ENCODE measurements at places on chromosomes 13 and 19. TPM values are rescaled to one million over a fixed set of nuclear protein-coding genes. Genes with fewer than 3 reads are reported as not detected.

DNA sequence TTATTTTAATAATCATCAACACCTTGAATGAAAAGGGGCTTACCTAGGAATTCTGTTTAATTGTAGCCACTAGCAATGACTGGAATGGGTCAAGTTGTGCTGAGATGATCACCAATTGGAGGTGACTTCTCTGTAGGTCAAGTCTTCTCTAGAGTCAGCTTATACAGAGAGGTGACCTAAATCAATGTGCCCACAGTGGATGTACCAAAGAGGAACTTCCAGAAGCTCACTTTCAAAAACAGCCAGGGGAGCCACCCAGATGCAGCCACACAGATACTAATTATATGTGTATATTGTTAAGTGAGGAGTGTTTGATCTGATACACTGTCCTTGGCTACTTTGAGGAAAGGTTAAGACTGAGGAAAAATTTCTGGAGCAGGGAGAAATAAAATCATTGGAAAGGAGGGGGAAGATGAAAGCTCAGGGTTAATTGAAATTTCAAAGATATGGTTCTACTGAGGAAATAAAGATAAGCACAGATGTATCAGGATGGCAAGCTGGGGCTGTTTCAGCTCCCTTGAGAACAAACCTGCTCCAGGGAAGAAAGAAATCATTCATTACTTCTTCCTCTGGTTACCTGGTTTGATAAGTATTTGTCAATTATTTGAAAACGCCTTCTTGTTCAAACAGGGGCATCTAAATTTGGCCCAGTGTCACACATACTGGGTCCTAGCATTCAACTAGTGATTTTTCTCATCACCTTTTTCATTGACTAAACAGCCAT, 5.1 kb downstream of the GPR183 start:
- H3K27me3 ChIP-seq = no peaks in the 10 kb centered on the region
- H3K4me3 ChIP-seq = no peak overlapping the region
- no peak overlapping the region for H3K27ac ChIP-seq
- peaks cover 7% of the 10 kb centered on the region for H3K4me1 ChIP-seq

GRCh38 chr19:12667731-12668302, 1.2 kb downstream of the WDR83 start:
- H3K27ac ChIP-seq = peak overlapping the region; percentile 99
- no peaks in the 10 kb centered on the region for H3K27me3 ChIP-seq
- no peak for DNase-seq
- no peak overlapping the region for H3K4me3 ChIP-seq
- no peaks in the 10 kb centered on the region for H3K36me3 ChIP-seq

GRCh38 chr19:14113762-14114414, 3.7 kb downstream of the PRKACA start:
- no peaks in the 10 kb centered on the region for H3K27me3 ChIP-seq
- peaks cover 16% of the 10 kb centered on the region for H3K4me1 ChIP-seq
- no peak overlapping the region for H3K27ac ChIP-seq
- peak; percentile 6 for DNase-seq
- H3K4me3 ChIP-seq = no peak overlapping the region

DNA sequence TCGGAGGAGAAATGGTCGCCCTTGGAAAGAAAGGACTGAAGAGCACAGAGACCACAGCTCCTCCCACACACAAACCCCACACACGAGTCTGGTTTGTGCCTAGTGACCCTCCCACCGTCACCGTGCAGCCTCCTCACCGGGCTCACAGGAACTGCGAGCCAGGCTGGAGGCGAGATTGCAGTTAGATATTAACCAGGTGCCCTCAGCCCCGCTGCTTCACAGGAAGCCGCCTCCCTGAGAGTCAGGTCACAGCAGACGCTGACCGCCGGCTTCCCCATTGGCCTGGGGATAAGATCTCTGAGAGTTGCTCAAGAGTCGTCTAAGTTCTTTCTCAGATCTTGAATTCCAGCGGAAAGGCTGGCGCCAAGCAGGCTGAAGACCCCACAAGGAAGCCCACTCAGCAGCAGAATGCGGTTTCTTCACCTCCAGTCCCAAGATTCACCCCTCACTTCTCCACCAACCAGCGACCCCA, 870 bp downstream of the ZNF44 start:
- no peaks in the 10 kb centered on the region for H3K36me3 ChIP-seq
- peak; percentile 94 for DNase-seq

GRCh38 chr19:11421371-11422098, 2.4 kb upstream of the RGL3 start:
- peak overlapping the region; percentile 53 for H3K27ac ChIP-seq
- H3K4me1 ChIP-seq = peaks cover 21% of the 10 kb centered on the region
- DNase-seq = peak; percentile 69
- H3K27me3 ChIP-seq = peaks cover 5% of the 10 kb centered on the region
- no peaks in the 10 kb centered on the region for H3K36me3 ChIP-seq

Gene ADM5
- total RNA-seq = 0.12 TPM

- H3K27me3 ChIP-seq = no peaks in the 10 kb centered on the region
- no peaks in the 10 kb centered on the region for H3K36me3 ChIP-seq
- H3K4me3 ChIP-seq = no peak overlapping the region
- no peaks in the 10 kb centered on the region for H3K4me1 ChIP-seq
- DNase-seq = no peak
- H3K27ac ChIP-seq = no peak overlapping the region
These were observed 15.0 kb downstream of the ZNF114 start for GRCh38 chr19:48284896-48285295.

Gene S1PR4
- total RNA-seq = 0.07 TPM

DNA sequence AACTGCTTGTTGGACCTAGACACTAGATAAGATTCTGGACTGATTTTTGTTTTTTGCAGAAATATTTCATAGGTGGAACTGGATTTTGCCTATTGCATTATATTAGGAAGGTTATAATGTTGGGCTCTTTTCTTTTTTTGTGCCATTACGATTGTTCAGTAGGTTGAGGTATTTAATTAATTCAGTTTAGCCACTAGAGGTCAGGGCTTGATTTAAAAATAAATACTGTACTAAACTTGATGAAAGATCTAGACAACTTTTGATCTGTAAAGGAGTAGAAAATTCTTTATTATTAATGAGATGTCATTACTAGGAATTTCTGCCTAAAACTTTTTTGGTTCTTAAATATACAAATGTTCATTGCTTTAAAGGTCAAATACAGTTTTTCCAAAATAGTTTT, 15.2 kb upstream of the SUPT20H start:
- H3K4me3 ChIP-seq = no peak overlapping the region
- H3K36me3 ChIP-seq = no peaks in the 10 kb centered on the region
- no peaks in the 10 kb centered on the region for H3K27me3 ChIP-seq
- no peaks in the 10 kb centered on the region for H3K4me1 ChIP-seq
- no peak overlapping the region for H3K27ac ChIP-seq

DNA sequence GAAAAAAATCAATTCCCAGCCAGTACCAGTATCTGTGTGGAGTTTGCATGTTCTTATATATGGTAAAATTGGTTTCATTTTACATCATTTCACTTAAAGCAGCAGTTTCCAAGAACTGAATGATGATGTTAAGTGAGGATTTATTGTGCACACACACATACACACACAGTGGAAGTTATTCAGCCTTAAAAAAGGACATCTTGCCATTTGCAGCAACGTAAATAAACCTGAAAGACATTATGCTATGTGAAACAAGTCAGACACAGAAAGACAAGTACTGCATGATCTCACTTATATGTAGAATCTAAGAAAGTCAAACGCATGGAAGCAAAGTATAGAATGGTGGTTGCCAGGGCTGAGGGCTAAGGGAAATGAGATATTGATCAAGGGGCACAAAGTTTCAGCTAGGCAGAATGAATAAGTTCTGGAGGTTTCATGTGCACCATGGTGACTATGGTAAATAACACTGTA, 5.3 kb downstream of the SIGLECL1 start:
- H3K36me3 ChIP-seq = no peaks in the 10 kb centered on the region
- H3K4me3 ChIP-seq = no peak overlapping the region
- no peak overlapping the region for H3K27ac ChIP-seq
- no peaks in the 10 kb centered on the region for H3K27me3 ChIP-seq
- no peak for DNase-seq
- H3K4me1 ChIP-seq = no peaks in the 10 kb centered on the region

- H3K27ac ChIP-seq = no peak overlapping the region
- H3K4me1 ChIP-seq = peaks cover 28% of the 10 kb centered on the region
- no peaks in the 10 kb centered on the region for H3K36me3 ChIP-seq
These were observed 3.2 kb downstream of the AXL start for GRCh38 chr19:41222240-41222639.

DNA sequence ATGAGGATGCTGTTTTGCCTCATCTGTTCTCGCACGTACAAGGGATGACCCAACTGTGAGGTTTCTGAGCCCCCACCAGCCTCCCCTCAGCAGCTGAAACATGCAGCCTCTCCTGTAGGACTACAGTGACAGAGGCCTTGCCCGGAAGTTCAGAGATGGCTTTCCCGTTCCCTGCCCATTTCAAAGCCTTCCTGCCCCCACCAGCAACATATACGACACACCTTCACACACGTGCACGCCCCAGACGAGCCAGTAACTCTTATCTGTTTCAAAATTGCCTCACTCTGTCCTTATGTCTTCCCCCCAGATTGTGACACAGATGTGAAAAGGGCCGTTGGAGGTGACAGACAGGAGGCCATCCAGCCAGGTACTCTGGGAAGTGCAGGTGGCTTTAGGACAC, 95.8 kb downstream of the RAB20 start:
- no peaks in the 10 kb centered on the region for H3K27me3 ChIP-seq
- H3K4me3 ChIP-seq = no peak overlapping the region
- DNase-seq = no peak
- no peaks in the 10 kb centered on the region for H3K4me1 ChIP-seq

Gene CGB3
- total RNA-seq = 1.1 TPM

- H3K27ac ChIP-seq = no peak overlapping the region
- H3K4me3 ChIP-seq = no peak overlapping the region
- no peaks in the 10 kb centered on the region for H3K27me3 ChIP-seq
These were observed 293.6 kb downstream of the TDRD3 start for GRCh38 chr13:60690604-60691003.

- peaks cover 14% of the 10 kb centered on the region for H3K4me1 ChIP-seq
- no peak overlapping the region for H3K27ac ChIP-seq
- H3K4me3 ChIP-seq = no peak overlapping the region
- H3K36me3 ChIP-seq = no peaks in the 10 kb centered on the region
These were observed 41.3 kb upstream of the RCBTB2 start for GRCh38 chr13:48574041-48574796.

DNA sequence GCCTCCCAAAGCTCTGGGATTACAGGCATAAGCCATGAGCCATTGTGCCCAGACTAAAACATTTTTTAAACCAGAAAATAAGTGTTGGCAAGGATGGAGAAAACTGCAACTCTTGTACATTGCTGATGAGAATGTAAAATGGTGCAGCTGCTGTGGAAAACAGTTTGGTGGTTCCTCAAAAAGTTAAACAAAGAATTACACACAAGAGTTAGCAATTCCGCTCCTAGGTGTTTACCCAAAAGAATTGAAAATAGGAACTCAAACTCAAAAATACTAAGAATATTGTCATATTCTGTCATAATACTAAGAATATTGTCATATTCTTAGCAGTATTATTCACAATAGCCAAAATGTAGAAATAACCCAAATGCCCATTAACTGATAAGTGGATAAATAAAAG, 39.7 kb upstream of the USP12 start:
- H3K4me1 ChIP-seq = no peaks in the 10 kb centered on the region
- no peak overlapping the region for H3K4me3 ChIP-seq
- H3K36me3 ChIP-seq = no peaks in the 10 kb centered on the region
- no peak for DNase-seq

Gene SOX1
- not detected for total RNA-seq

DNA sequence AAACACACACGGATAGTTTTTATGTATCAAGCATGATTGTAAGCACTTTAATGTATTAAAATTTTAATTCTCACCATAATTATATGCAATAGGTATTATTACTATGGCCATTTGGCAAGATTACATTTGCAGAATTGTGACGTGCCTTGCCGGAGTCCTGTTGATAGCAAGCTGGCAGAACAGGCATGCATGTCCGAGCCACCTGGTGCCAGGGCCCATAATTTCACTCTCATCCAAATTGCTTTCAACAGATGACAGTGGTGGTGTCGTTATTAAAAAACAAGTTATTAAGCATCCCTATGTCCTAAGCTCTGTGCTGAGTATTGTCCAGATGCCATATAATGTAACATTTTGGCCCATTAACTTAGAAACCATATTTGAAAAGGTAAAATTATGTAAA, 374.3 kb downstream of the FOXO1 start:
- H3K27me3 ChIP-seq = no peaks in the 10 kb centered on the region
- no peak overlapping the region for H3K4me3 ChIP-seq
- H3K36me3 ChIP-seq = no peaks in the 10 kb centered on the region
- DNase-seq = no peak
- no peaks in the 10 kb centered on the region for H3K4me1 ChIP-seq

Gene CACNA1A
- total RNA-seq = 2.0 TPM

Gene LACC1
- total RNA-seq = 11.1 TPM

Gene MED29
- total RNA-seq = 21.4 TPM

Gene C19orf85
- not detected for total RNA-seq

DNA sequence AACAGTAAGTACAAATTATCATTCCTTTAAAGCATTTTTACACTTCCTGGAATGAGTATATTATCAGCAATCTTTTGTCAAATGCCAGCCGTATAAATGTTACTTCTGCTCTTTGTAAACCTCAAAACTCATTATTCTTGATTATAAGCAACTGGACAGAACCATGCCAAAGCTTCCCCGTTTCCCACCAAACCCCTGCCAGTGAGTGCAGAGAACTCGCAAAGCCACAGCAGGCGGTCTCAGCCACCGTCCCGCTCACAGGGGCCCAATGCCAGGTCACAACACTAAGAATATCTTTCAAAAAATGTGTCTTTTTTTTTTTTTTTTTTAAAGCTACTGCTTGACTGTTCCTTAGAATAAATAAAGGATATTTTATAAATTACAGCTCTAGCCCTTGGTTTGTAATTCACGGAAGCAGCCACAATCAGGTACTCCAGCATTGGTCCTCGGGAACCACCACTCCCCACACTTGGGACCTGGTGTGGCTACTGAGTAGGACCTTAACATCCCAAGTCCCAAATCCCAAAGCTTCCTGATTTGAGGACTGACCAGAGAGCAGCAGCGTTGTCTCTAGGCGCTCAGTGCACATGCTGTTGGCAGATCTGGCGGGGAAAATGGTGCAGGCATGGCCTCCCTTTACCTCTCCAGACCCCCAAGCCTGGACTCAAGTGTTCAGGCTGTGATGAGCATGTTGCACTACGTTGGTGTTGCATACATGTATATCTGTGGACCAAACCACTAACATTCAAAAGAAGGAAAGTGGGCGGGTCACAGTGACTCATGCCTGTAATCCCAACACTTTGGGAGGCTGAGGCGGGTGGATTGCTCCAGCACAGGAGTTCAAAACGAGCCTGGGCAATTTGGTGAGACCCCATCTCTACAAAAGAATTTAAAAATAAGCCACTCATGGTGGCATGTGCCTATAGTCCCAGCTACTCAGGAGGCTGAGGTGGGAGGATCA, 19.0 kb downstream of the KCTD15 start:
- H3K4me3 ChIP-seq = no peak overlapping the region
- H3K36me3 ChIP-seq = no peaks in the 10 kb centered on the region

Measured in hepatocyte (in vitro differentiated cells).